ENCODE measurements at places on chromosomes 13 and 19.

- no peak for DNase-seq
Measured at GRCh38 chr19:48799358-48800300, 11.2 kb downstream of the BCAT2 start.

- no peak for DNase-seq
Measured at GRCh38 chr13:56653043-56653442, 487.7 kb upstream of the PRR20A start.

GRCh38 chr13:70864731-70865130 lies 756.5 kb upstream of the KLHL1 start:
- DNase-seq, result no peak

- no peak for DNase-seq
Measured at GRCh38 chr19:33047422-33047821, 17.3 kb downstream of the RHPN2 start.

DNA sequence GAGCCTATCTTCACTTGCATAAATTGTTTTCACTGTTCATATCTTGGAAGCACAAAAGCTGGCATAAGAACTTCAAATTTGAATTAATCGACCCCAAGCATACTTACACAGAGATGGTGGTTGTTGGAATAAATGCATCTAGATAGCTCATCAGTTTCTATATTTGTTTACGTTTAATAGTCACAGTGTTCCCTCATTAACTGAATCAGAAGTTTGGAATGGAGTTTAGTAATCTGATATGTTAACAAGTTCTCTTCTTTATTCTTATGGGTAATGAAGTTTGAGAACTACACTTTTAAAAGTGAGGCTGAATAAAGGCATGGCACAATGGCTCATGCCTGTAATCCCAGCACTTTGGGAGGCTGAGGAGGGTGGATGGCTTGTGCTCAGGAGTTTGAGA lies 886.7 kb upstream of the PCDH20 start:
- no peak for DNase-seq

- no peak for DNase-seq
Measured at GRCh38 chr19:32231020-32231419, 114.4 kb upstream of the ZNF507 start.

DNA sequence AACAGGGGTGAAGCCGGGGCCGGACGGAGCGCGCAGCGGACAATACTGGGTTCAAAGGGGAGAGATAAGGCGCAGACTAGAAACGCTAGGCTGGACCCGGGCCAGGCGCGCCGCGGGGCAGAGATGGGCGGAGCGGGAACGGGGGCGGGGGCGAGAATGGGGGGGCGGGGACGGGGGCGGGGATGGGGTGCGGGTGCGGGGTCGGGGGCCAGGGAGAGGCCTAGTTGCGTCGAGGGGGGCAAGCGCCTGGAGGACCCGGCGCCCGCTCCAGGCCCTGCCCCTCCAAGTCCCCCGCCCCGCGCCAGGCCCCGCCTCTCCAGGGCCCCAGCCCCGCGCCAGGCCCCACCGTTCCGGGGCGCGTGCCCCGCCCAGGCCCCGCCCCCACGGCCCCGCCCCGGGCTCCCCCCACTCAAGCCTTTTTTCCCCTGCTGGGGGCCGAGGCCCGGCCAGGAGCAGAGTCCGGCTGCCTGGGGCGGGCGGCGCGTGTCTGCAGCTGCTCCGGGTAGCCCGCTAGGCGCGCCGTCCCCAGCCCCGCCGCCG lies at the start of gene CERS4:
Gene CERS4 (plus strand): TSS at position 449 of the 540 bp plus-strand sequence. CDS start 41,707 bp downstream, outside the sequence.
- peak; percentile 81 for DNase-seq

DNA sequence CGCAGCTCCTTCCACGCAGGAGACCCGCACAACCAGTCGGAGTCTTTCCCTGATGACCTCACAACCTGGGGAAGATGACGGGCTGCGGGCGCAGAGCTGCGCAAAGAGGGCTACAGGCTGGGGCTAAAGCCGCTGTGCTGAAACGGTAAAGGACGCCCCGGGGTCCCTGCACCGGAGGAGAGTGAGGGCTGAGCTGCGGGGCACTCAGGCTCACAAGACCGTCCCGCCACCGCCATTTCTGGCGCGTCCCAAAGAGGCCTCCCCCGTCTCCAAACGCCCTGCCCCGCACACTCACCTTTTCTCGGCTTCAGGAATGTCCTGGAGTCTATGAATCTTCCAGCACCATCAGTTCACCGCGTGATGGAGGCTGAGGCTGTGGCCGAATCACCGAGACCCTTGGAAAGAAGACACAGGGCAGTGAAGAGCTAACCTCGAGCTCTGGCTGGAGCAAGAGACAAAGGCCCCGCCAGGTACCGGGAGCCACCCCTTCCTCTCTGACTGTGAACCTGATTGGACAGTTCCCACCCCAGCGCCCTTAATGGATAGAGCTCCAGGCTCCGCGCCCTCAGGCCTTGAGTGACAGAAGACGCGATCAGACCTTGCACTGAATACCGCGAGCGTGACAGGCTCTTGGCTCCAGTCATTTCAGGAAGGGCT lies 41.8 kb upstream of the ZNF429 start:
- peak; percentile 74 for DNase-seq

GRCh38 chr13:111971891-111972780 lies 94.8 kb upstream of the SOX1 start:
- DNase-seq, result no peak

DNA sequence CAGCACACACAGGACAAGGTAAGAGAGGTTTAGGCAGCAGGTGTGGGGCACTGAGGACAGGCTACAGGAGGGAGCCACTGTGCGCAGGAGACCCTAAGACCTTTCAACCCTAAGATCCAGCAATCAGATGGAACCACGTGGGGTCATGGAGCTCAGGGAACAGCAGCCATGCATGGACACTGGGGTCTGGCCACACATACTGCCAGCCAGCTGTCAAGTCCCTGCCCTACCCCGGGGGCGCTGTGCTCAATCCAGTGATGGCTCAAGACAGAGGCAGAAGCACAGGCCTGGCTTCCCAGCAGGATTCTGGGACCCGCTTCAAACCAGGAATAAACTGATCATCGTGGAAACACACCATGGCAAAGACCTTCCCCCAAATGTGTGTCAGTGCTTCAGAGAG lies 25.5 kb upstream of the EPHX3 start:
- DNase-seq, result no peak

- no peak for DNase-seq
Measured at GRCh38 chr13:84980571-84980970, 818.6 kb downstream of the SLITRK6 start.

- no peak for DNase-seq
Measured at GRCh38 chr19:307111-307531, 15.9 kb upstream of the PLPP2 start.

- no peak for DNase-seq
Measured at GRCh38 chr13:24539500-24540165, 27.1 kb upstream of the PARP4 start.

DNA sequence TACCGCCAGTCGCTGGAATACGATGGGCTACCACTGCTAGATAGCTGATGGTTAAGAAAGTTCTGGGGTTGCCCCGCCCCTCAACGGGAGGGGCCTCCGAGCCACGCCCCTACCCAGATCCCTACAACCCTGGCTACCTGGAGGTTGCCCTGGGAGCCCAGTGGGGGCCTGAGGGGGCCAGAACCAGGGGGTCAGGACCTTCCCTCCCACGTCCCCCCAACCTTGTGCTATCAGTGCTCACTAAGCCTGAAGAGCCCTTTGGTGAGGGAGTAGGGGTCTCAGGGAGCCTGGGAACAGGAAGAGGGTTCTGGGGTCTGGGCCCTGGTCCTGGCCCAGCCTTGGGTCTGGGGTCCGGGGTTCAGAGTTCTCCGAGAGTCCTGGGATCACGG lies 8.9 kb downstream of the OCEL1 start:
- DNase-seq, result peak; percentile 79

DNA sequence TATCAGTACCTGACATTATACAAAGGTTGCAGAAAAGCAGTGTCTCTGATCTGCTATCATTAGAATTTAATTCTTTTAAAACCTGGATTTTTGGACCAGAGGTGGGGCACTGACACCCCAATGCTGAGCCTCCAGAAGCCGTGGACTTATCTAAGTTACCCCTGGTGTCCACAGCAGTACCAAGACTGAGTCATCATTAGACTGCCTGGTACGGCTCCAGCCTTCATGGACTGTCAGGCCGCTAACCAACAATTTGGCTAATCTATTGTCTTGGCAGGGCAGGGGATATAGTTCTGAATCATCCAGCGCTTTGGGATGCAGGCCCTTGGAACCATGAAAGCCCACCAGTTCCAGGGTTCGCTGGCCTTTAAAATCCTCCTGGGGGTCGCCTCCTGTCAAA lies 78.3 kb downstream of the TSHZ3 start:
- DNase-seq, result no peak

DNA sequence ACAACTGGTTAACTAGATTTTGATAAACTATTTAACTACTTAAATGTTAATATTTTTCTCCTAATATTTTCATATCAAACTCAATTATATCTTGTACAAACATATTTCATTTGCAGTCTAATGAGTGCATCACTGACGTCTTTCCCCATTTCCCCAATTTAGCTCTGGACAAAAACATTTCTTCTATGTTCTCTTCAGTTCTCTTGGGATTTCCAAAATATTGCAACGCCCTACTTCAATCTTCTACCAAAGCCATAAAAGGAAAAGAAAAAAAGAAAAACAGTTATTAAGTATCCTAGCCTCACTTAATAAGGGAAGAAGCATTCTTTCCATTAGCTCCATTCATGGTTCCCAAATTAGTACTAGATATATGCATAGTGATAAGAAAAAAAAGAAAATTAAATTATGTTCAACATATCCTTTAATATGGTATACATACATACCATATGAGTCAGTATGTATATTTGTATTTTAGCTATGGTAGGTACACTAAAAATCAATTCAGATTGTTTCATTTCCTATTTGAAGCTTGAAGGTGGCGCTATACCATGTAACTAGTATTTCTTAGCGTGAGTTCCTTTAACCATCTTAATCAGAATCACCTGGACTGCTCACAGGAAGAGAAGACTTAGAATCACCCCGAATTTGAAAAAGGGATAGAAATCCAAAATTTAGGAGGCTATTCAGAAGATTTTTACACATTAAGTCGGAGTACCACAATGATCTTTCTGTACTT lies 9.9 kb downstream of the FBXL3 start:
- DNase-seq, result no peak

Data from liver (tissue), 10 donors.